ENCODE measurements at places on chromosomes 5 and 9.

GRCh38 chr9:34463098-34463900, 4.7 kb downstream of the DNAI1 start:
- DNase-seq, result no peak

GRCh38 chr5:111383288-111383970, 128.9 kb downstream of the STARD4 start:
- no peak for DNase-seq

DNA sequence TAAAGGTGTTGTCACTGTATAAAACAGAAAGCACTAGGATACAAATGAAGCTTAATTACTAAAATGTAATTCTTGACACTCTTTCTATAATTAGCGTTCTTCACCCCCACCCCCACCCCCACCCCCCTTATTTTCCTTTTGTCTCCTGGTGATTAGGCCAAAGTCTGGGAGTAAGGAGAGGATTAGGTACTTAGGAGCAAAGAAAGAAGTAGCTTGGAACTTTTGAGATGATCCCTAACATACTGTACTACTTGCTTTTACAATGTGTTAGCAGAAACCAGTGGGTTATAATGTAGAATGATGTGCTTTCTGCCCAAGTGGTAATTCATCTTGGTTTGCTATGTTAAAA, 43.8 kb downstream of the NDFIP1 start:
- no peak for DNase-seq

- no peak for DNase-seq
Measured at GRCh38 chr5:25570067-25570583, 925.3 kb upstream of the CDH10 start.
